ENCODE measurements at places on chromosomes 12 and 14. TPM values are rescaled to one million over a fixed set of nuclear protein-coding genes. Genes with fewer than 3 reads are reported as not detected.

Gene GSC
- total RNA-seq: not detected

Gene KRT77
- 0.14 TPM for total RNA-seq

Gene CLEC4C
- total RNA-seq: 0.73 TPM

Gene FOXN4
- total RNA-seq: 0.23 TPM

Gene NPAS3
- total RNA-seq: 53.4 TPM

Gene SSPN
- 6.4 TPM for total RNA-seq

Gene PDE6H
- not detected for total RNA-seq

Gene RNU4-1
- total RNA-seq: 7,837 TPM

Gene LTBP2
- total RNA-seq: 1.2 TPM

Gene ERP29
- total RNA-seq: 111 TPM

Gene NEUROD4
- 0.14 TPM for total RNA-seq

Gene ABCB9
- 11.9 TPM for total RNA-seq

Gene NFE2
- total RNA-seq: 0.08 TPM

Gene ADCY6
- total RNA-seq: 20.0 TPM

Gene CACNA2D4
- 0.22 TPM for total RNA-seq

Gene CLEC4A
- 2.2 TPM for total RNA-seq

Gene TMEM229B
- 0.64 TPM for total RNA-seq

Gene ACOT6
- not detected for total RNA-seq

Gene MDM2
- total RNA-seq: 77.9 TPM

Gene SYT1
- 71.7 TPM for total RNA-seq

Gene ABCD2
- total RNA-seq: 0.12 TPM

Gene YLPM1
- total RNA-seq: 59.8 TPM

Gene KRT8
- total RNA-seq: 9.6 TPM

Data from motor neuron (in vitro differentiated cells).